ENCODE measurements at places on chromosomes 6 and 20. TPM values are rescaled to one million over a fixed set of nuclear protein-coding genes. Genes with fewer than 3 reads are reported as not detected.

CRISP3 gene
- not detected for total RNA-seq

BPI gene
- total RNA-seq: not detected

CTCFL gene
- total RNA-seq: not detected

TFAP2D gene
- total RNA-seq: not detected

WFDC8 gene
- total RNA-seq: not detected

WFDC10B gene
- total RNA-seq: not detected

TMEM14A gene
- 22.8 TPM for total RNA-seq

ID1 gene
- total RNA-seq: 245 TPM

NTSR1 gene
- total RNA-seq: 0.27 TPM

CDK5RAP1 gene
- 27.4 TPM for total RNA-seq

BNIP5 gene
- total RNA-seq: not detected

SYNCRIP gene
- 68.6 TPM for total RNA-seq

DZANK1 gene
- total RNA-seq: 0.94 TPM

DEF6 gene
- 0.36 TPM for total RNA-seq

RPL7L1 gene
- 109 TPM for total RNA-seq

CTAGE9 gene
- not detected for total RNA-seq
